Left renal pelvis (tissue), 4 donors: ENCODE measurements at places on chromosomes 12 and 14.

- DNase-seq: no peak
These were observed 138.5 kb downstream of the ANO6 start for GRCh38 chr12:45354399-45354798.

GRCh38 chr12:46950094-46950493 is 124.3 kb upstream of the SLC38A4 start:
- DNase-seq: no peak

- no peak for DNase-seq
These were observed 7.6 kb upstream of the SERPINA1 start for GRCh38 chr14:94395888-94396574.

DNA sequence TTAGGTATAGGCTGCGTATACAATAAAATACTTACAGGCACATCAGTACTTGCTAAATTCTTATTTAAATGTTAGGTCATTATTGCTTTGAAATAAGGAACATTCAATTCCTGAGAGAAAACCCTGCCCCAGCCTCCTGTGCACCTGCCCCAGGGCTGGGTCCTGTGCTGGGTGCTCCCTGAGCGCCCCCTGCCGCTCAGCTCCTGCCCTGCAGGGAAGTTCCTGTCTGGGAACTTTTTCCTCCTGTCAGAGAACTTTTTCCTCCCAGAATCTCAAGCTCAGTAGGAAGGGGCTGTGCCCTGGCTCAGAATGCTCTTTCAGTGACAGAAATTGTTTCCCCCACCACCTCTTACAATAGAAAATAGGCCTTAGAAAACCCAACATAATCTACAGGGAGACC is 751.1 kb downstream of the TMEM121 start:
- no peak for DNase-seq

GRCh38 chr12:49231878-49232655 is 32.8 kb upstream of the TUBA1C start:
- DNase-seq: no peak

GRCh38 chr14:97277711-97278110 is 480.5 kb downstream of the VRK1 start:
- no peak for DNase-seq

GRCh38 chr14:83638748-83639504 is 1891.0 kb upstream of the FLRT2 start:
- no peak for DNase-seq

- DNase-seq: no peak
These were observed 51.5 kb downstream of the NINJ2 start for GRCh38 chr12:611721-612120.

DNA sequence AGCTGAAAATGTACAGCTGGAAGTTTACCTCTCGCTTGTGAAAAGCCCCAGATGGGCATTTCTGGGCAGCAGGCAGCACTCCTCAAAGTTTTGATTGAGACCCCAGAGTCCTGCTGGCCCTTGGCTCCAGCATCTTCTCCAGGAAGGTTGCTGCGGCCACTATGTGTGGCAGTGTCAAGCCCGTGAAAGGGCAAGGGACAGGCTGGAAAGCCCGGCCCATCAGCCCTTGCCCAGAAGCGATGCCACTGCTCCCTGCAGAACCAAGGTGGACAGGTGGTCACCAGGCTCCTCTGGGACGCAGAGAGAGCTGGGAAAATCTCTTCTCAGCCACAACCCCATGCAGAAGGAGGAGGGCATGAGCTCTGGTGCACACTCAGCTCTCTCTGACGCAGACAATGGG is 73.5 kb upstream of the BCL11B start:
- no peak for DNase-seq

GRCh38 chr12:12156828-12157227 is 86.1 kb downstream of the BCL2L14 start:
- no peak for DNase-seq

DNA sequence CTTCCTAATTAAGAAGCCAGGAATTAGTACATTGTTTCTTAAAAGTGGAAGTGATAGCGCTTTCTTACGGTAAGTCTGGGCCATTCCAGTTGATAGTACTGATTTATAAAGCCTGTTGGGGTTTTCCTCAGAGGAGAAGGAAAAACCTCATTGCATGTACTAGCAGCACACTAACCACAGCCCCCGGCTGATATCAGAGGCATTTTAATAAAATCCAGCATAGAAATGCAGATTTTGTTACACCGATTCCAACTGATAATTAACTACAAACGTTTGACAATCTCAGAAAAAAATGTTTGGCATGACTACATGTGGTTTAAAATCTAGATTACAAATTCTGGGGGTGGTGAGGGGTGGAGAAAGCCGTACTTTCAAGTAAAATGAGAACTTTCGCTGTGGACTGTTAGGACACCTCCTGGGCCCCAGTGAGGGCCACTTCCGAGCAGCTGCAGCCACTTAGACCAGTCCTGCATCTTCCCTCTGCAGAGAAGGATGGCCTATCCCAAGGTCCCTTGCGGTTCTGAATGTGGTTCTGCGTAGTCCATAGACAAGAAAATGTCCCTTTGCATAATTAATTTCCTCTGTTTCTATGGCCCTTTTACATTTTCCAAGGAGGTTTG is 374.4 kb downstream of the NUAK1 start:
- DNase-seq: no peak

- DNase-seq: no peak
These were observed 103.4 kb downstream of the LGMN start for GRCh38 chr14:92644970-92645515.

- DNase-seq: no peak
These were observed 124.3 kb downstream of the FBXL14 start for GRCh38 chr12:1470051-1470450.

- no peak for DNase-seq
These were observed 21.5 kb upstream of the BEGAIN start for GRCh38 chr14:100608586-100609330.

GRCh38 chr12:105399428-105400081 is 69.1 kb downstream of the C12orf75 start:
- no peak for DNase-seq

DNA sequence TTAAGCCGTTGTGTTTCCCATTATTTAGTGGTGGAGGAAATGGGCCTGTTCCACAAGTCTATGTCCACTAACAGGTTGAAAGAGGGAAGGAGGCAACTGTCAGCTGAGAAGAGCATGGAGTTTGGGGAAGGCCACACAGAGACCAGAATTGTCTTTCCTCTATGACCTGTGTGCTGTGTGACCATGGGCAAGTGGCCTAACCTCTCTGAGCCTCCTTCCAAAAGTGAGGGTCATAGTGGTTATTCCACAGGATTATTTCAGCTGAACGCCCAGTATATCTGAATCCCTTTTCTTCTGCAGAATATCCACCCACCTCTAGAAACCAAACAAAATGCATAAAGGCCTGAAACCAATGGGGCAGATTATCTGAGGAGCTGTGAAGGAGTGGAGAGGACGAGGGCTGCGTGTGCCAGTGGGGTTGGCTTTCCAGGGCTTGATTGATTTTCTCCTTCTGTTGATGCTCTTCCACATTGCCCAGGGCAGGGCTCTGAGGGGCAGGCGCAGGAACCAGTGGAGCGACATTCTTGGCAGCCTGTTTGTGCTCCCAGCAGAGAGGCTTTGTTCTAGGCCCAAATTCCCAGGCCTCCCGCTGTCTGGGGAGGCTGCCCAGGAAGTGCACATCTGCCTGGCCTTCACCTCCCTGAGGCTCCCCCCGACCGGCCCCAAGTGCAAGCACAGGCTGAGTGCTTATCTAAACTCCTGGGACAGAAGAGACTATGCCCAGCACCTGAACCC is 452.7 kb downstream of the BCL11B start:
- no peak for DNase-seq

- DNase-seq: no peak
These were observed 824.2 kb downstream of the SLC16A7 start for GRCh38 chr12:60419986-60420385.

- no peak for DNase-seq
These were observed 3.0 kb downstream of the MIS18BP1 start for GRCh38 chr14:45249856-45250575.

- DNase-seq: peak; percentile 36
These were observed at the start of gene MGST1 for GRCh38 chr12:16347391-16348298. TSS of gene MGST1 (plus strand) at chr12:16347645. CDS start at chr12:16354253, 6,608 bp downstream.

DNA sequence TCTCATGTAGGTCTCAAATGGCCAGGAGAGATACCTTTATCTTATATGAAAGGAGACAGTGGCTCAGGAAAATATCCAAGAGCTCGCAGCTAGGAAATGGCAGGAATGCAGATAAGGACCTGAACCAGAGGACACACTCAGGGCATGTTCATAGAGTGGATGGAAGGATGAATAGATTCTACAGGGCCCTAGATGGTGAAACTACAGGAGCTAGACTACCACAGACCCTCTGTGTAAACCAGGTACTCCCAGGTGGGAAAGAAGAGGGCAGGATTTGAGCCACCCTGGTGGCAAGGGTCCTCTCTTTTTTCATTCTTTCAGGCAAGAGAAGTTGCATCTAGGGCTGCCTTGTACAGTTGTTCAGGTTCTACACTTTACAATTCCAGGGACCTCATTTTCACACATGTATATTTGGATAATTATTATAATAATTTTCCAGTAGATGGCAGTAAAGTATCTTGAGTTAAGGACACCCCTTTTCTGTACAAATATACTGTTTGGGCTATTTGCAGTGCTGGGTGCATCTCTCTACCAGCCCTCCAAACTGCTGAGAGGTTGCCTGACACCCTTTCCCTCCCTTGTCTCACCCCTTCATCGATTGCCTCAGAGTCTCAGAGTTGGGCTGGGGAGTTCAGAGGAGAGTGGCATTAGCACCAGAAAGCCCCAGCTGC is 10.5 kb upstream of the ZDHHC22 start:
- no peak for DNase-seq

DNA sequence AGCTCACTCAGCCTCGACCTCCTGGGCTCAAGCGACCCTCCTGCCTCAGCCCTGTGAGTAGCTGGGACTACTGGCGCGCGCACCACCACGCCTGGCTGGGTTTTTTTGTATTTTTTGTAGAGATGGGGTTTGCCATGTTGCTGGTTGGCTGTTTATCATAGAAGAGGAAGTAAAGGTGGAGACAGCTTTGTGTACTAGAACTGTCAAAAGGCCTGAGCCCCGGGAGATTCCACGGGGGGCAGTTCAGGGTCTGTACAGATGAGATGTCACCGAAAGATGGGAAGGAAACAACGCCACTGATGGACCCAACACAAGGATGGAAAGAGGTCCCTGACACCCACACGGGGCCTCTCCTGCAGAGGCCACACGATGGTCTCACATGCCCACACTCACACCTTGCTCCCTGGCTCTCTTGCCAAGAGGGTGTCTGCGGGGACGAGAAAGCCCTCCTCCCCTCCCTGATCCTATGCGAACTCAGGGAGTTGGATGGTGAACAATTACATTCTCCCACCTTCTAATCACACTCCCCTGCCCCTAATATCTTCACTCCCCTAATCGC is 66.6 kb downstream of the KDM2B start:
- DNase-seq: no peak

DNA sequence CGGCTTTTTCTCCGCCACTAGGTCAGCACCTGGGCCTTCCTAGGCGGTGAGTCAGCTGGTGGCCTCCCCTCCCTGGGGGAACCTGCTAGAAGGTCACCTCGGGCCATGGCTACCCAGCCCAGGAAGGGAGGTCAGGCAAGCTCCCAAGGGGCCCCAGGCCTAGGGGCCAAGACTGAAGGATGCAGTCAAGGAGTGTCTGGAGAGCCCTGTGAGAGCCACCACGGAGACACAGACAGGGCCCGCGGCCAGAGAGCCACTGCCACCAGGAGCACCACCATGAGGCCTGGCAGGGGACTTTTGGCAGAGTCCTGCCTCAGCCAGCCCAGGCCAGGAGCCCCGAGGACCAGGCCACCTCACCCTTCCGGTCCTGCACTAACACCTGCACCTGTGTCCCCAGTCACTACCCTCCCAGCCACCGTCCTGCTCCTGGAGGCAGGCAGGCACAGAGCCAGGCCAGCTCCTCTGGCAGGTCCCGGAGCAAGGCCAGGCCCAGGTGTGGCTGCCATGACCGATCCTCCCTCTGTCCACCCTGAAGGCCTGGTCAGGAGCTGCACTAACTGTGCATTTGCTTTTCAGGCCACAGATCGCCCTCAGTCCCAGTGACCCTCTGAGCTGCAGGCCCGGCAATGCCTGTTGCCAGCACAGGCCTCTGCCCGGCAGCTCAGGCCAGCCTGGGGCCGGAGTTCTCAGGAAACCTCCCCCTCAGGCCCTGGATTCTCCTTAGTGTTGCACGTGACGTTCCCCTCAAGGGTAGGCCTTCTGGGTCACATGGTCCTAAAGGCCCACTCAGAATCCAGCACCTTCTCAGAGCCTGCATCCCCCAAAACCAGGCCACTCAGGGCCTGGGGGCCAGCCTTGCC is 6.9 kb downstream of the PHETA1 start:
- no peak for DNase-seq

DNA sequence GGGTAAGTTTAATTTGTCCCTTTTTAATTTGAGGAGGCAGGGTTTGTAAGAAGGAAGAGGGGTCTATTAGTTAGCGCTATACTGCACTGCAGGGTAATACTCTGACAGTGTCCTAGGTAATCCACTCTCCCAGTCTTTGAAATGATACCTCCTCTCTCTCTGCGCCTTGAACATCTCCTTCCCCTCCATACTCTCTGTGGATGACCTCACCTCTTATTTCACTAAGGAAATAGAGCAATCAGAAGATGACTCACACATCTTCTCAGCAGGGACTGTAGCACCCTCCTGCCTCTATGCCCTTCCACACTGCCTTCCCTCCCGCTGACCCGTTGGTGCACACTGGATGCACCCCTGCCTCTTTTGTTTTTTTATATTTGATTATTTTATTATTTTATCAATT is 94.2 kb downstream of the GRIP1 start:
- no peak for DNase-seq

DNA sequence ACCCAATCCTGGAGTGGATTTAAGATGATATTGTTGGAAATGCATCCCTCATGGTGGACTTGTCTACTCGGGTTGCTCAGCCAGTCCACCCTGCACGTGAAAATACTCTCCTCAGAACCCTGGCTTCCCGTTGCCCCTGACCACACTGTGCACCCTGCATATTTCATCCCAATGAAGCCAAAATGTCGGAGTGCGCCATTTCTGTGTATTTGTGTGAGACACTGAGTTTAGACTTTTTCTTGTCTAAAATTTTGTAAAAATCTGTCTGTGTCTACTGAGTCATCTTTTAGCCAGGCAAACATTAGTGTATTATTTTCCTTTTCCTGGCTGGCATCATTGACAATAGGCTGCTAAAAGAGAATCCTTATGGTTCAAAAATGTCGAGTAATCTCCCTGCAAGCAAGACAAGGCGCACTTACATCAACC is 485 bp upstream of the PNMA1 start:
- no peak for DNase-seq

DNA sequence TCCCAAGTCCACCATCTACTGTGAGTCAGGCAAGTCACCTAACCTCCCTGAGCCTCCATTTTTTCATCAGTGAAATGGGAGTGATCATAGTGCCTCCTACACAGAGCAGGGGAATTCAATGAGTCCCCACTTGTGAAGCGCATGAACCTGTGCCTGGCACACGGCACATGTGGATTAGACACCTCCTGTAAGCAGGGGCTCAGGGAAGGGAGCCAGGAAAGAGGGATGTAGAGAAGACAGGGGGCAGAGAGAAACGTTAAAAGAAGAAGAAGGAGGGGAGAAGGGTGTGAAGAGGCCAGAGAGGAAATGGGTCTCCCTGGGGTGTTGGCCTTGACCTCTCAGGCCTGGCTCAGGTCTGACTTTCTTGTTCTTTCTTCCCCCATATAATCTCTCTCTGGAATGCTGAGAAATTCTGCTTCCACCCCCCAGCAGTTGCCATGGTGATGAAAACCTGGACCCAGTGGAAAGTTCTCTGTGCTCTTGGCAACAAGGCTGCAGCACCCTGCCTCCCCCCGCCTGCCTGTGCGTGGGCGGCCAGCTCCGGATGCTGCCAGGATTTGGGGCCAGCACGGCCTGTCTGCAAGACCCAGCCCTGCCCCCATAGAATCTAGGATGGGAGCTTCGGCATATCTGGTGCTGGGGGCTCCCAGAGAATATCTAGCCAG is 94.5 kb downstream of the CALM1 start:
- DNase-seq: no peak
